Adrenal gland (tissue), 19 donors: ENCODE measurements at places on chromosomes 12 and 14.

DNA sequence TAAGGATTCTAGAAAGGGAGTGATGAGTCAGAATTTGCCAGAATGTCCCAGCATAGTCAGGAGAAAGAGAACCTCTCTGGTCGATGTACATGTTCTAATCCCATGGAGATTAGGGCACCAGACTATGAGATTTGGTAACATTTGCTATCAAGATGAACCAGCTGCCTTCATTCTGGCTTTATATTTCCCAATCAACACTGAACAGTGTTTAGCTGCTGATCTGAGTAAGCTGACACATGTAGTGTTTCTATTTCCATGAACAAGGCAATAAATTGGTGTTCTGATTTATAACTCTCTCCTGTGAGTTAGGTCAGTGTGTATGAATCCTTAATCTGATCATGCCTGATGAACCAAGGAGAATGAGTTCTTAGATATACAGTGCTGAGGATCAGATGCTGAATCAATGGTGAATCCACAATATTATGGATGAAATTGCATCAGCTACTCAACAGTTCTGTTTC lies 158.0 kb upstream of the AMIGO2 start:
- H3K27me3 ChIP-seq, result no peaks in the 10 kb centered on the region
- peaks cover 4% of the 10 kb centered on the region for H3K4me1 ChIP-seq
- no peak overlapping the region for H3K27ac ChIP-seq
- H3K4me3 ChIP-seq, result no peak overlapping the region
- no peak for DNase-seq

DNA sequence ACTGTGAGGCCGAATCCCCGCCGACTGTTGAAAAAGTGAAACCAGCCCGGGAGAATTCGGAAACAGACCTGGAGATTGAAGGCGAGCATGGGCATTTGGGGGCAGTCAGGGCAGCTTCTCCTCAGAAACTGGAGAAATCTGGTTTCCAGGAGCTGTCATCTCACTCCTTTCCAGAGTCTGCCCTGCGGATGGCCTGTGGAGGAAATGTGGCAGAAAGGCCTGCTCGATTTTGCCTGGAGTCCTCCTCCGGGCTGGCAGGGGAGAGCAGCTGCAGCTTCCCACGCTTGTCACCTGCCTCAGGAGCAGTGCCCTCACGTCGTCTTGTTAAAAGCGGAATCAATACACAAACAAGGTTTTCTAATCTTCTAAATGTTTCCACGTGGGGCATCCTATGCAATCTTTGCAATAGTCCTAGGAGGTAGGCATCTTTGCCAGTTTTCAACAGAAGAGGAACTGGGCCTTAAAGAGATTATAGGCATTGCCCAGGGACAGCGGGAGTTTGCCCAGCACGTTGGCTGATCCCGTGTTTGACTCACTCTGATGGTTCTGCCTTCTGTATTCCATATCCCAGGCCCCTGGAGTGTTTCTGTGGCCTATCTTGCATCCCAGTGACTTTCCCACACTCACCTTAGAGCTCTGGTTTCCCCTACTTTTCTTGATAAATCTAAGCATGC lies 2.3 kb downstream of the LRRC74A start:
- DNase-seq, result no peak
- H3K4me1 ChIP-seq, result no peaks in the 10 kb centered on the region
- H3K27me3 ChIP-seq, result no peaks in the 10 kb centered on the region
- no peak overlapping the region for H3K4me3 ChIP-seq
- H3K36me3 ChIP-seq, result no peaks in the 10 kb centered on the region
- no peak overlapping the region for H3K27ac ChIP-seq

- DNase-seq, result peak; percentile 48
- no peak overlapping the region for H3K4me3 ChIP-seq
- no peak overlapping the region for H3K27ac ChIP-seq
- peaks cover 20% of the 10 kb centered on the region for H3K4me1 ChIP-seq
- H3K27me3 ChIP-seq, result no peaks in the 10 kb centered on the region
Measured at GRCh38 chr12:120439646-120440247, 1.8 kb downstream of the COX6A1 start.

- no peak overlapping the region for H3K27ac ChIP-seq
- H3K4me1 ChIP-seq, result peaks cover 12% of the 10 kb centered on the region
- DNase-seq, result no peak
Measured at GRCh38 chr12:48970702-48971334, 717 bp downstream of the WNT10B start.

- H3K36me3 ChIP-seq, result no peaks in the 10 kb centered on the region
- no peaks in the 10 kb centered on the region for H3K27me3 ChIP-seq
- H3K4me3 ChIP-seq, result no peak overlapping the region
- DNase-seq, result no peak
- no peaks in the 10 kb centered on the region for H3K4me1 ChIP-seq
Measured at GRCh38 chr12:61546296-61546695, 713.9 kb upstream of the USP15 start.

GRCh38 chr12:60205500-60205899 lies 609.7 kb downstream of the SLC16A7 start:
- H3K4me3 ChIP-seq, result no peak overlapping the region
- no peaks in the 10 kb centered on the region for H3K36me3 ChIP-seq
- H3K27ac ChIP-seq, result no peak overlapping the region
- H3K4me1 ChIP-seq, result no peaks in the 10 kb centered on the region
- H3K27me3 ChIP-seq, result no peaks in the 10 kb centered on the region
- DNase-seq, result no peak

GRCh38 chr14:97350894-97351731 lies 553.9 kb downstream of the VRK1 start:
- no peaks in the 10 kb centered on the region for H3K4me1 ChIP-seq
- no peaks in the 10 kb centered on the region for H3K27me3 ChIP-seq
- H3K4me3 ChIP-seq, result no peak overlapping the region
- DNase-seq, result no peak
- no peak overlapping the region for H3K27ac ChIP-seq
- no peaks in the 10 kb centered on the region for H3K36me3 ChIP-seq

DNA sequence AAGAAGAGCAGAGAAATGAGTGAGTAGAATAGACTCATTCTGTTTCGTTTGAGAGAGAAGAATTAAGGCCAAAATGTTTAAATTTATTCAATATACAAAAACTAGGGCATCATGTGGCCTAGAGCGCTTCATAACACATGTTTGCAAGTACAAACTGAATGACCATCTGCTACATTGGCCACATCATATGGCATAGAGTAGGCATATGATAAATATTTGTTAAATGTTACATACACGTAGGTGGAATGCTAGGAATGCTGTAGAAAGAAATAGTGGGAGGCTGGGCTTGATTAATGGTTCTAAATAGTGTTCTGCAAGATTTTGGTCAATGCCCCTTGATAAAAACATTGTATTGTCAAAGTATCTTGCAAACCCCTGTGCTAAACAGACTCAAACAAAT lies 10.8 kb downstream of the MGP start:
- H3K4me1 ChIP-seq, result no peaks in the 10 kb centered on the region
- no peak for DNase-seq
- no peaks in the 10 kb centered on the region for H3K27me3 ChIP-seq
- H3K27ac ChIP-seq, result no peak overlapping the region
- no peaks in the 10 kb centered on the region for H3K36me3 ChIP-seq

GRCh38 chr12:11540615-11541310 lies 108.7 kb upstream of the ETV6 start:
- no peak overlapping the region for H3K27ac ChIP-seq
- no peak overlapping the region for H3K4me3 ChIP-seq
- no peaks in the 10 kb centered on the region for H3K36me3 ChIP-seq
- no peak for DNase-seq

DNA sequence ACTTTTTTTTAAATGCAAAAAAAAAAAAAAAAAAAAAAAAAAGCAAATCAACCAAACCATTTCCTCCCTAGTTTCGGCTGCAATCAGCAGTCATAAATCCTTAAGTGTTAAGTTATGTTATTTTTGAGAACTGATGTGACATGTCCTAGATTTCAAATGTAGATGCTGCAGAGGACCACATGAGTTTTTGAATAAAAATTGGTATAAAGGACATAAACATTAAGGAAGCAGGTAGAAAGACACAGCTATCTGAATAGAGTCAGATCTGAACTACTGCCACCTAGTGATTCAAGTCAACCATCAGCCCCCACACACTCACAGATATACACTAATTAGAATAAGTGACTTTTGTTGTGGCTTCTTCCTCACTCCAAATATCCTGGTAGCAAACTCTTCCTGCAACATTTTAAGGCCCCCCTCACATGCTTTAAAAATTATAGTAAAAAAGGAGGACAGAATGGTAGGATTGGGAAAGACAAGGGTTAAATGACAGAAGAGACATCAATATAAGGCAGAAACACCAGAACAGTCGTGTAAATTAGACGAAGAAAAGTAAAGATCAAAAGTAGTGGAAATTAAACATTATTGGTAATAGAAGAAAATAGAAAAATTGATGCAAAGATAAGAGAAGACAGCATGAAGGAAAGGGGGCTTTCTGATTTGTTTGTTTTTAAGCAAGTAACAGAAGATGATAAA lies 394.5 kb upstream of the ATP2B1 start:
- no peaks in the 10 kb centered on the region for H3K27me3 ChIP-seq
- H3K4me1 ChIP-seq, result no peaks in the 10 kb centered on the region
- DNase-seq, result no peak
- no peak overlapping the region for H3K4me3 ChIP-seq

DNA sequence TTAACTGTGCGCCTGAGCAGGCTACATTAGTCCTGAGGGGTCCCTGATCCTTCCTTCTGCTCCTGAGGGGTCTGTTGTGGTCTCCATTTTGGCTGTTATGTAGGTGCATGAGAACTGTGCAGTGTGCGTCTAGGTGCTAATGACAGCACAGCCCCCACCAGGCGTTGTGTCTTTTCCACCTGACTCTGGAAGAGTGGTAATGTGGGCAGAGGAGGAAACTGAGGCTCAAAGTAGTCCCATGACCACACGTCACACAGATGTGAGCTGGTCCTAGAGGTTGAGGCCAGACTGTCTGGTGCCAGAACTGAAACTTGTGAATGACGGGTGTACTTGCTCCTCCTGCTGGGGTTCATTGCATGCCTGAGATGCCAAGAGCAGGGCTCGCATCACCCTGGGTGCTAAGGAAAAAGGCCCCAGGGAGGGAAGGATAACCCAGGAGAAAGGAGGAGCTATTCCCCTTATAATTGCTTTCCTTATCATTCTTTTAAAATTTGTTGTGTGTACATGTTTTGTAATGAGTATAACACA lies 111.8 kb downstream of the SLC25A47 start:
- H3K27me3 ChIP-seq, result no peaks in the 10 kb centered on the region
- no peak for DNase-seq
- H3K4me1 ChIP-seq, result peaks cover 33% of the 10 kb centered on the region
- no peaks in the 10 kb centered on the region for H3K36me3 ChIP-seq
- H3K4me3 ChIP-seq, result no peak overlapping the region
- no peak overlapping the region for H3K27ac ChIP-seq

DNA sequence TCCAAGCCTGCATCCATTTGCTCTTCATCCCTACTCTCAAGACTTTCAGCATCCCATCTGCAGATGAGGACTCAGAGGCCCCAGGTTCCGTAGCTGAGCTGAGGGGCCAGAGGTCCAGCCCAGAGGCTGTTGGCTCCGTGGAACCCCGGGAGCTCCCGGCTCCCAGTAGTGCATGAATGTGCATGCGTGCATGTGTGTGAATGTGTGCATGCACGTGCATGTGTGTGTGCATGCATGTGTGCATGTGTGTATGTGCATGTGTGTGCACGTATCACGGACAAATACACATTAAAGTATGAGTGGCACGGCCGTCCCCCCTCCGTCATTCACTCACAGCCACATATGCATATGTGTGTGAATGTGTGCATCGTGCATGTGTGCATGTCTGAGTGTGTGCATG lies 149.9 kb downstream of the KIF26A start:
- H3K27ac ChIP-seq, result no peak overlapping the region
- no peaks in the 10 kb centered on the region for H3K4me1 ChIP-seq
- H3K27me3 ChIP-seq, result no peaks in the 10 kb centered on the region
- H3K36me3 ChIP-seq, result no peaks in the 10 kb centered on the region

GRCh38 chr12:52591521-52591920 lies 9.7 kb downstream of the KRT72 start:
- H3K4me3 ChIP-seq, result no peak overlapping the region
- no peaks in the 10 kb centered on the region for H3K36me3 ChIP-seq
- no peaks in the 10 kb centered on the region for H3K4me1 ChIP-seq
- no peak for DNase-seq
- H3K27ac ChIP-seq, result no peak overlapping the region

DNA sequence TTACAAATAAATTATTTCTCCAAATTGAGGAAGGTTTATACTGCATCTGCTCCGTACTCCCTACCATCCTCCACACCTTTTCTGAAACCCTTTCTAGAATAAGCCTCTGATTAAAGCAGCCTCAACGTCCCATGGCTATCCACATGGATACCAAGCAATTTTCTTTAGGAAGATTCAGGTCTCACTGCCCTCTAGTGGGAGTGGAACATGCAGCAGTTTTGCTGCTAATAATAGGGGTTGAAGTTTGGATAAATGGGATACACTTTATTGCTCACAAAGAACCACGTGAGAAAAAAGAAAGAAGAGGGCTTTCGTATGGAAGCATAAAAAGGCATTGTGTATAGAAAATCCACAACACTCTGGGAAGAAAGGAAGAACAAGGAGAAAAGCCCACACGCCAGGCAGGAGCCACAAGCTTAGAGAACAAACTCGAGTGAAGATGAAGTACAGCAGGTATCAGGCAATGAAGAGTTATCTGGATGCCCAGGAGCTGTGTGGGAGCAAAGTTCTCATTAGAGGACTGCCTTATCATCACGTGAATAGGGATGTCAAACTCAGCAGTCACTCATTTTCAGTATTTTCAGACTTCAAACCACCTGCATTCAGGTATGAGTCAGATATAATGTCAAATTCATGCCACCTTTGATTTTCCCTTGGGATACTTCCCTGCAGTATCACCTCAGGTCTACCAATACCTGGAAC lies 45.8 kb downstream of the CCER1 start:
- H3K4me1 ChIP-seq, result no peaks in the 10 kb centered on the region
- DNase-seq, result peak; percentile 40
- H3K27ac ChIP-seq, result no peak overlapping the region
- no peaks in the 10 kb centered on the region for H3K36me3 ChIP-seq
- H3K4me3 ChIP-seq, result no peak overlapping the region
- no peaks in the 10 kb centered on the region for H3K27me3 ChIP-seq

- H3K36me3 ChIP-seq, result no peaks in the 10 kb centered on the region
- H3K4me3 ChIP-seq, result no peak within 1 kb of the TSS
- H3K4me1 ChIP-seq, result no peaks in the 10 kb centered on the region
- no peak for DNase-seq
Measured at GRCh38 chr12:21604245-21605101, at the start of gene GYS2. TSS of gene GYS2 (minus strand) at chr12:21604847. CDS start at chr12:21604592, 255 bp downstream.

DNA sequence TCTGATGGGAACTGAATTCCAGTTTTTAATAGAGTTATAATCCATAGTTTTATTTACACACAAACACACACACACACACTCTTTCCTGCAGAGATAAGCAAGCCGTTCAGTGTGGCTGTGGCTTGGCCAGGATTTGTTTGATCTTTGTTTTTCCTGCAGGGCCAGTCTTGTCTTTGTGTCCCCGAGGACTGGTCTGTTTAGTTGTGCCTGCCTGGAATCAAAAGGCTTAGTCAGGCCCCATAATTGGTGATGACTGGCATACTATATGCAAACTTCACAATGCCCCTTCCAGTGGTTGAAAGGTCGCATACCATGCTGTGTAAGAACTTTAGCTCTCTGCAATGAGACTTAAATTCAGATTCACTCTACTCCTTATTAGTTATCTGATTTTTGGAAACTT lies 26.0 kb downstream of the WBP11 start:
- H3K27ac ChIP-seq, result no peak overlapping the region
- no peak overlapping the region for H3K4me3 ChIP-seq
- H3K27me3 ChIP-seq, result no peaks in the 10 kb centered on the region
- DNase-seq, result no peak
- H3K36me3 ChIP-seq, result no peaks in the 10 kb centered on the region

GRCh38 chr12:116306968-116307367 lies 29.5 kb upstream of the MED13L start:
- H3K4me1 ChIP-seq, result peaks cover 4% of the 10 kb centered on the region
- H3K4me3 ChIP-seq, result no peak overlapping the region
- no peaks in the 10 kb centered on the region for H3K27me3 ChIP-seq
- no peak for DNase-seq
- H3K36me3 ChIP-seq, result no peaks in the 10 kb centered on the region
- no peak overlapping the region for H3K27ac ChIP-seq
